ENCODE measurements at places on chromosomes 12 and 14. TPM values are rescaled to one million over a fixed set of nuclear protein-coding genes. Genes with fewer than 3 reads are reported as not detected.

The SH2B3 gene
- 6.5 TPM for total RNA-seq

DNA sequence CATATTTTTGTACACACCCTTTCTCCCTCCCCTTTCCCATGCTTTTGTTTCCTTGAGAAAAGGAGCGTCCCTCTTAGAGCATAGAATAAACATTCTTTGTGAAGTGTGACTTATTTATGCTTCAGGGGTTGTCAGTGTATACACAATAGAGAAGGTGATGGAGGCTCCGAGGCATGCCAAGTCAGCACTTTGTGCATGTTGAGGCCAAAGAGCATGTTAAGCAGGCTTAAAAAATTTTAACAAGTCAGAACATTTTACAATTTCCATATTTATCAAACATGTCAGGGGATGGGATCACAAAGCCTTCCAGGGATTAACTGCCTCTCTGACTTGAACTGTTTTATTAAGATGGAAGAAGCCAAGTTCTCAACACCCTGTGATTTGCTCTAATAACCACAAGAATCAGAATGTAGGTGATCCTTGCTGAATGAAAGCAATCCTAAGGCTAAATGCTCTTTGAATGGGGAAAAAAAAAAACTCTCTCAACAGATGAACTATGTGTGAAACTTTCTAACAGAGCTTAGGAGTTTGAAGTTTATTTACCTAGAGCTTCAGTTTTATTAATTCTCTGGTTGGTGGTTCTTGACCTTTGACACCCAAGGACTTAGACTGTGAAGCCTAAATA lies 223.1 kb downstream of the RAD51B start:
- H3K36me3 ChIP-seq: 0 out of 2 replicates have a peak, but pooled peaks cover 3% of the 10 kb centered on the region
- H3K27me3 ChIP-seq: no peaks in the 10 kb centered on the region
- peak; percentile 3 for DNase-seq
- H3K4me3 ChIP-seq: no peak overlapping the region

The ZFYVE1 gene
- 8.8 TPM for total RNA-seq

DNA sequence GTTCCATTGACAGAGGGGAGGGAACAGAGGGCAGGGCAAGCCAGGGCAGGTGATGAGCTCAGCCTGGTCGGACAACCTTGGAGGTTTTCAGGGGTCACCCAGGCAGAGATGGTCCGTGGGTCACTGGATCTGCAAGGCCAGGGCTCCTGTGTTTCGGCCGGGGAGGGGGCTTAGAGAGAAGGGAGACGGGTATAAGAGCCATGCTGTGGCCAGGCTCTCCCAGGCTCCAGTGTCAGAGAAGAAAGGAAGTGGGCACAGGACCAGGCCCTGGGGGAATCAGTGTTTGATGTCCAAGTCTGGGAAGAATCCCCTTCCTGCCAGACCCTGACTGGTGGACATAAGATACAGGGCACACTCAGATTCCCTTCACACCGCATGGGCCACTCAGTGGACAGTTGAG lies 36.9 kb downstream of the DIO3 start:
- H3K4me1 ChIP-seq: peaks cover 13% of the 10 kb centered on the region
- no peaks in the 10 kb centered on the region for H3K36me3 ChIP-seq
- no peak overlapping the region for H3K27ac ChIP-seq
- H3K27me3 ChIP-seq: no peaks in the 10 kb centered on the region

The RDH16 gene
- total RNA-seq: 0.79 TPM

DNA sequence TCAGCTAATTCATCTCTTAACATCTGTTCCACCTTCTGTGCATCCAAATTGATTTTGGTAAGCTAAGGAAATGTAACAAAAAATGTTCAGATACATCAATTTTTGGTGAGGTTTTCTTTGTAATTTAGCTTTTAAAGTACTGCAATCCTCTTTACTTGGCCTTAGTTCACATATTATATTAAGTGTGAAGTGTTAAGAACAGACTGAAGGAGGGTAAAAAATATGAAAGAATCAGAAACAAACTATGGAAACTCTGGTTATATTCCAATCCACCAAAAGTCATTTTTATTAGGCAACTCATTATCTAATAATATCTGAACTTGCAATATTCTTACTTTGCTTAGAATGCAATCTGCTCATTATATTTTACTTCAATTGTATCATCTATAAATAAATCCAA lies 49.1 kb downstream of the CEP290 start:
- no peak for DNase-seq
- no peaks in the 10 kb centered on the region for H3K27me3 ChIP-seq
- H3K27ac ChIP-seq: no peak overlapping the region
- no peaks in the 10 kb centered on the region for H3K4me1 ChIP-seq

DNA sequence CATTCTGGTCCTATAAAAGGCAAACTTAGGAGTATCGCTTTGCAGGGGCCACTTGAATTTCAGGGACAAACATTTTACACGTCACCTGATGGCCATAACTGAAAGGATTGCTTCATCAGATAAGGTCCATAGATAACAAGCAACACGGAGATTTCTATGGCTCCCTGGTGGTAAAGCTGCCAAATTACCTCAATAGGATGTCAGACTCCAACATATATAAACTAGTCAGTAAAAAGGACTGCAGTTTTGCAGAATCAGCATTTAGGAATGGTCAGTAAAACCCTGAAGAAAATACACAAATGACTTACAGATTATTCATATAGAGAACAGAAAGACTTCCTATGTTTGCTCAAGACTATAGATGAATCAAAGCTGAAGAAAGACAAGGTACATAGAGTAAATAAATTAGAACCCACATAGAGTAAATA lies 66.1 kb upstream of the GRIP1 start:
- peaks cover 7% of the 10 kb centered on the region for H3K4me1 ChIP-seq
- H3K27me3 ChIP-seq: no peaks in the 10 kb centered on the region
- DNase-seq: no peak
- H3K27ac ChIP-seq: no peak overlapping the region

GRCh38 chr14:104333646-104334423 lies 195.4 kb downstream of the KIF26A start:
- H3K4me3 ChIP-seq: no peak overlapping the region
- H3K27me3 ChIP-seq: peaks cover 78% of the 10 kb centered on the region
- no peak overlapping the region for H3K27ac ChIP-seq
- no peaks in the 10 kb centered on the region for H3K4me1 ChIP-seq
- H3K36me3 ChIP-seq: no peaks in the 10 kb centered on the region
- DNase-seq: no peak
